Testis (tissue), 5 donors: ENCODE measurements at places on chromosomes 5 and 9. TPM values are rescaled to one million over a fixed set of nuclear protein-coding genes. Genes with fewer than 3 reads are reported as not detected.

- H3K4me1 ChIP-seq = no peaks in the 10 kb centered on the region
- no peaks in the 10 kb centered on the region for H3K27me3 ChIP-seq
- H3K27ac ChIP-seq = no peak overlapping the region
- no peaks in the 10 kb centered on the region for H3K36me3 ChIP-seq
- no peak for DNase-seq
These were observed 219.8 kb downstream of the ARL15 start for GRCh38 chr5:54090495-54091120.

Gene TRPM6
- 4.2 TPM for total RNA-seq

Gene TBC1D2
- 8.5 TPM for total RNA-seq

Gene ZNF366
- 1.4 TPM for total RNA-seq

Gene SPEF2
- total RNA-seq = 22.7 TPM

DNA sequence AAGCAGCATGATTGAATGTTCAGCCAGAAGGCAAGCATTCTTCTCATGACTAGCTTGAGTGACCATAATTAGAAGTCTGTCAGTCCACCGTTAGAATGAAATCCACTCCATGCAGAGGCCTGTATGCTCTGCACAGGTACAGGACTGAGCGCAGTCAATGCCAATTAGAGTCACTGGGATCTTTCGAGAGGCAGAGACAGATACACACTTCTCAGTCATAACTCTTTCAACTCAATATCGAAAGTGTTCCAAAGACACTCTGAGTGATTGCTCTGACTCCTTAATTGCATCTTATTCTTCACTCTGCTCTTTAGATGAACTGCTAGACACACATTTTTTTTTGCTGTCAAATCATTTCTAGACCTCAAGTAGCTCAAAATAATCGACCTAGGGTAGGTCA, 203.6 kb downstream of the GABRB2 start:
- no peaks in the 10 kb centered on the region for H3K36me3 ChIP-seq
- DNase-seq = no peak
- no peaks in the 10 kb centered on the region for H3K4me1 ChIP-seq
- no peak overlapping the region for H3K4me3 ChIP-seq
- H3K27ac ChIP-seq = no peak overlapping the region
- H3K27me3 ChIP-seq = no peaks in the 10 kb centered on the region

Gene IFNB1
- not detected for total RNA-seq

Gene FNIP1
- total RNA-seq = 60.1 TPM

Gene PPP2R2B
- 32.0 TPM for total RNA-seq

DNA sequence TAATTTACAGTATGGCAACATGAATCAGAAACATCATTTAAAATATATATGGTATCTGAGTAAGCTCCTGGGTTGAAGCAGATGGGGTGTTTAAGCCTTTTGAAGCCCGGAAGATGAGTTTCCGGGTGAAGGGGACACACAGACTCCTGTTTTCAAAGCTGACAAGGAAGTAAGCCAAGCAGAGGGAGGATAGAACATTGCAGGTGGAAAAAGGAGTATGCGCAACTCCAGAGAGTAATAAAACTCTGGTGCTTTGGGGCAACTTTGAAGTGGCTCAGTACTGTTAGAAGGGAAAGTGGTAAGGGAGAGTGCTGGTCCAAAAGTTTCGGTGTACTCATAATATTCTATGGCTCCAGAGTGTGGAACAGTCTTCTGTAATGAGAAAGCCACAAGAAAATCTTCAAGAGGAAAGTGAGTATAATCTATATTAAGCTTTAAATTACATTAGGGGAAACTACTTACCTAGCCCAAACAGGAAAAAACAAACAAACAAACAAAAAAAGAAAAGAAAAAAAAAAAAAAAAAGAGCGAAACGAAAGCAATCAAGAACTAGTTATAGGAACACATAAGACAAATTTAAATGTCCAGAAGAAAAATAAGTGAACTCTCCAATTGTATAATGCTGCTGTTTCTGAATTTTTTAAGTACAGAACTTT, 2.3 kb upstream of the ST8SIA4 start:
- H3K27me3 ChIP-seq = no peaks in the 10 kb centered on the region
- peaks cover 3% of the 10 kb centered on the region for H3K4me1 ChIP-seq
- no peak overlapping the region for H3K27ac ChIP-seq
- DNase-seq = no peak
- no peak overlapping the region for H3K4me3 ChIP-seq

DNA sequence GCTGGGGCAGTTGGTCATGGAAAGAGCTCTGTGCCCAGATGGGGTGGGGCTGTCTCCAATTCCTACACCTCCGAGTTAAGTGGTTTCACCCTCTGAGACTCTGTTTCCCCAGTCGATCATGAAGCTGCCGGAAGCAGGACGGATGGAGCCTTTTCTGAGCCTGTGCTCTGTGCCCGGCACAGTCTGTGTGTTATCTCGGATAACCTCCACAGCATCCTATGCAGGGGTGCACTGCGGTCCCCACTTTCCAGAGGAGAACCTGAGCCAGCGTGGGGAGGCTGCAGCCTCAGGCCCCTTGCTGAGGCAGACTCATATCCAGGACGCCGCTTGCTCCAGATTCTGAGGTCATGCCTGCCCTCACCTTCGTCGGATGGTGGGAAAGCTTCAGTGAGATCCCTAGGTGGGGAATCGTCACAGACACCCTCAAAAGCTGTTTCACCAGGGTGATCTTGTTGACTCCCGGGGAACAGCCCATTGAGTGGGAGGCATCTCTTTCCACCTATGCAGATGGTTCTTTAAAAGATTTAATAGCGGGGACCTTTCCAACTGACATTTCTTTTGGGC, 6.9 kb upstream of the COL5A1 start:
- no peaks in the 10 kb centered on the region for H3K36me3 ChIP-seq
- no peaks in the 10 kb centered on the region for H3K4me1 ChIP-seq
- no peaks in the 10 kb centered on the region for H3K27me3 ChIP-seq
- no peak overlapping the region for H3K27ac ChIP-seq
- no peak for DNase-seq
- no peak overlapping the region for H3K4me3 ChIP-seq

- no peak overlapping the region for H3K4me3 ChIP-seq
- no peaks in the 10 kb centered on the region for H3K36me3 ChIP-seq
- H3K27ac ChIP-seq = no peak overlapping the region
- H3K4me1 ChIP-seq = no peaks in the 10 kb centered on the region
- no peak for DNase-seq
These were observed 64.4 kb downstream of the AUH start for GRCh38 chr9:91297306-91297705.
